AG08396 (cell line): ENCODE measurements at places on chromosomes 13 and 19.

DNA sequence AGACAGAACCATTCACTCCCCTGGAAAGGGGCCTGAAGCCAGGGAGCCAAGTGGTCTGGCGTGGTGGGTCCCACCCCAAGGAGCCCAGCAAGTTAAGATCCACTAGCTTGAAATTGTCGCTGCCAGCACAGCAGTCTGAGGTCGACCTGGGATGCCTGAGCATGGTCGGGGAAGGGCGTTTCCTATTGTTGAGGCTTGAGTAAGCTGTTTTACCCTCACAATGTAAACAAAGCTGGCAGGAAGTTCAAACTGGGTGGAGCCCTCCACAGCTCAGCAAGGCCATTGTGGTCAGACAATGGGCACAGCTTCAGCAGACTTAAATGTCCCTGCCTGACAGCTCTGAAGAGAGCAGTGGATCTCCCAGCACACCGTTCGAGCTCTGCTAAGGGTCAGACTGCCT is 195.6 kb upstream of the DACH1 start:
- no peak for DNase-seq

GRCh38 chr19:27775395-27775794 is 1437.6 kb downstream of the UQCRFS1 start:
- no peak for DNase-seq

DNA sequence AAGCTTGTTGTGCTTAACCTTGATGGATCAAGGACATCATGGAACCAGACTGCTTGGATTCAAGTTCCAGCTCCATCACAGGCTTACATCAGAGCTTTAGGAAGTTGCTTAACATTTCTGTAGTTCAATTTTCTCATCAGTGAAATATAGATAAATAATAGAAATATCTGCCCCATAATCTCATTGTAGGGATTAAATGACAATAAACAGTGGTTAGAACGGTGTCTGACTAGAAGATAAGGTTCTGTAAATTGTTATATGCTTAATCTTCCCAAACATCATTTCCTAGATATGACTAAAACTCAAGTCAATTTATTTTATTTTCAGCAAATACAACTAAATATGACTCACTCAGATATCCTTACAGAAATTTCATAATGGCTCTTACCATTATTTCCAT is 83.5 kb downstream of the SLITRK1 start:
- no peak for DNase-seq

- peak; percentile 54 for DNase-seq
Measured at GRCh38 chr19:46271481-46272197, 25.2 kb upstream of the HIF3A start.

- DNase-seq = no peak
Measured at GRCh38 chr13:66348745-66349690, 881.1 kb downstream of the PCDH9 start.

DNA sequence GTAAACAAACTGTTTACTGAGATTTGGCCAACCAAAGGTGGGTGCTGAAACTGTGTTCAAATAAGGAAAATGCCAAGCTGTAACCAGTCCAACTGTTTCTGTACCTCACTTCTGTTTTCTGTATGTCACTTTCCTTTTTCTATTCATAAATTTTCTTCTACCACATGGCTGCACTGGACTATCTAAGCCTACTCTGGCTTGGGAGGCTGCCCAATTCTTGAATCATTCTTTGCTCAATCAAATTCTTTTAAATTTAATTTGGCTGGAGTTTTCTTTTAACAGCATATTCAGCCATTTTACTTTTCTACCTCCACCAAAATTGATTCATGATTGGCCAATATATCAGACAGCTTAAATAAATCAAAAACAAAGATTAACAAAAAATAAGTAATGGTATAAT is 1575.5 kb upstream of the SPRY2 start:
- DNase-seq = no peak

DNA sequence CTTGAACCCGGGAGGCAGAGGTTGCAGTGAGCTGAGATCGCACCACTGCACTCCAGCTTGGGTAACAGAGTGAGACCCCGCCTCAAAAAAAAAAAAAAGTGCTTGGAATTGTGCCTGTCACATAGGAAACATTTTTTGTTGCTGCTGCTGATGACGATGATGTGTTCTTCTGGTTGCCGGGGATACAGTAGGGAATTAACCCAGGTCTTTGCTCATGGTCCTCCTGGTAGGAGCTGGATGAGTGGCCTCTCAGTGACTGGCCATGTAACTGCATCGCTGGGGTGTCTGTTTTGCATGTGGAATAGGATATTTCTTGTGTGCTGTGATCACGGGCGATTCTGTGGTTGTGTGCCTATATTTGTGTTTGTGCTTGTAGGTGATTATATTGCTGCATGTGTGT is 4.7 kb upstream of the CNFN start:
- DNase-seq = no peak

- DNase-seq = no peak
Measured at GRCh38 chr13:32035716-32036115, 4.1 kb downstream of the FRY start.

GRCh38 chr13:114151565-114152284 is 19.3 kb upstream of the RASA3 start:
- DNase-seq = no peak

DNA sequence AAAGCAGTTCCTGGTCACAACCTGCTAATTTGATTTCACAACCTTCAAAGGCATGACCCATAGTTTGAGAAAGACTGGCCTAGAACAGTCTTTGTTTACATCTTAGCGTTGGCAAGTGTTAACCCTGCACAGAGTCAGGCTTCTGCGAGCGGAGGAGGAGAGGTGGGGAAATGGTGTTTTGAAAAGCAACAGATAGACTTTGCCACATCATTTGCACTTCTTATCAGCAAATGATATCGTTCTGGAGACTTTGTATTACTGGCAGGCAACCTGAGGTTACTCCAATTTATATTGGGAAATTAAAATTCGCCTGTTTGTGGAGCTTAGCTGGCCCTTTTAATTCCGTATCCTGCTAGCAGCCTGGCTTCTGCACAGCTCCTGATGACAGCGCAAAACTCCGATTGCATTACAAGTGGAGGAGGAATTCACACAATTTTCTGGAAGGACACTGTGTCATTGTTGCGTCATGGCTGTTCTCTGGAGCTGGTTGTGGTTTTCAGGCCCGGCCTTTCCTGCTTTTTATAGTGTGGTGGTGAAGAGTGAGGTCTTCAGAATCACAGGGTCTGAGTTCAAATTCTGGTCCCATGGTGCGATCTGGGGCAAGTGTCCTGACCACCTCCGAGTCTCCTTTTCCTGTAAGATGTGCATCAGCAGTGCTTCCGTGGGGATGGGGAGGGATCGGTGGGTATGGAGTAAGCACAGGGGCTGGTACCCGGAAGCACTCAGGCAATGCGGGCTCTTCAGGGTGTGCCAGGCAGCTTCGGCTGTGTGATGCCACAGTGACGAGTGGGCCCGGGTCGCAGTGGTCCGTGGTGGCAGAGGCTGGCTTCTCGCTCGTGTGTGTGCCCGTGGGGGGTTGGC is 49.1 kb upstream of the EHD2 start:
- peak; percentile 92 for DNase-seq

DNA sequence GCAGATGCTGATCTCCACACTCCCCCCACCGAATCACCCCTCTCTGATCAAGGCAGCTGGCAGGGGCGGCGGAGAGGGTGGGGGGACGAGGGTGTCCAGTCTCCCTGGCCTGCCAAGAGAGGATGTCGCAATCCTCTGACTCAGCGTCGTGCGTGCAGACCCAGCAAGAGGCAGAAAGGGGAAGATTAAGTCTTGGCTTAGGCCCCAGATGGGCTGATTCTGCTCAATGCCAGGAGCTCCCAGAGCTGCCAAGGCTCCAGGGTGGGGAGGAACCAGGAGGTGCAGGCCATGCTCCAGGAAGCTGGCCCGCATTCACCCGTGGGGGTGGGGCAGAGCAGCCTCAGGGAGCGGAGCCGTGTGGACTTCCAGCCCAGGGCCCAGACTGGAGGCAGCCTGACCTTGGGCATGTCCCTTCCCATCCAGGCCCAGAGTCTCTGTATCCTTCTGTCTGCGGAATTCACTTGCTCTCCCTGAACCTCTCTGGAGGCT is 6.6 kb upstream of the BCL3 start:
- peak; percentile 94 for DNase-seq

DNA sequence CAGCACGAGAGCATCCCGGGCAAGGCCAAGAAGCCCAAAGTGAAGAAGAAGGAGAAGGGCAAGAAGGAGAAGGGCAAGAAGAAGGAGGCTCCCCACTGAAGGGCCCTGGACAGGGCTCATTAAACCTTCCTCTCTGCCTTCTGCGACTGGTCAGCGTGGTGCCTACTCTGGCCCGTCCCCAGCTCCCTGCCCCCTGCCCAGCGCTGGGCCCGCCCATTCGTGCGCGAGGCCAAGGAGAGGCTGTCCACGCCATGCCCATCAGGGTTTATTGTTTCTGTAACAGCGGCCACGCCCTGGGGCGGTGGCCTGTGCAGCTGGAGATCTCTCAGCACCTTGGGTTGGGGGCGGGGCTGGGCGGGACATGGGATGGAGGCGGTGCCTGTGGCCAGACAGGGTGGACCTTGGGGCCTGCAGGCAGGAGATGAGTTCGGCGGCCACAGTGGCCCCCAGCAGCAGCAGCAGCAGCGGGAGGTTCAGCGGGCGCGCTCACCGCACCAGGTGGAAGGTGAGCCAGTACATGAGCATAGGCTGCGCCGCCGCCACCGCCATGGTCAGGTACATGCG is 897 bp downstream of the C19orf33 start:
- no peak for DNase-seq

GRCh38 chr13:71866335-71867130 is 471 bp downstream of the DACH1 start:
- peak; percentile 26 for DNase-seq

DNA sequence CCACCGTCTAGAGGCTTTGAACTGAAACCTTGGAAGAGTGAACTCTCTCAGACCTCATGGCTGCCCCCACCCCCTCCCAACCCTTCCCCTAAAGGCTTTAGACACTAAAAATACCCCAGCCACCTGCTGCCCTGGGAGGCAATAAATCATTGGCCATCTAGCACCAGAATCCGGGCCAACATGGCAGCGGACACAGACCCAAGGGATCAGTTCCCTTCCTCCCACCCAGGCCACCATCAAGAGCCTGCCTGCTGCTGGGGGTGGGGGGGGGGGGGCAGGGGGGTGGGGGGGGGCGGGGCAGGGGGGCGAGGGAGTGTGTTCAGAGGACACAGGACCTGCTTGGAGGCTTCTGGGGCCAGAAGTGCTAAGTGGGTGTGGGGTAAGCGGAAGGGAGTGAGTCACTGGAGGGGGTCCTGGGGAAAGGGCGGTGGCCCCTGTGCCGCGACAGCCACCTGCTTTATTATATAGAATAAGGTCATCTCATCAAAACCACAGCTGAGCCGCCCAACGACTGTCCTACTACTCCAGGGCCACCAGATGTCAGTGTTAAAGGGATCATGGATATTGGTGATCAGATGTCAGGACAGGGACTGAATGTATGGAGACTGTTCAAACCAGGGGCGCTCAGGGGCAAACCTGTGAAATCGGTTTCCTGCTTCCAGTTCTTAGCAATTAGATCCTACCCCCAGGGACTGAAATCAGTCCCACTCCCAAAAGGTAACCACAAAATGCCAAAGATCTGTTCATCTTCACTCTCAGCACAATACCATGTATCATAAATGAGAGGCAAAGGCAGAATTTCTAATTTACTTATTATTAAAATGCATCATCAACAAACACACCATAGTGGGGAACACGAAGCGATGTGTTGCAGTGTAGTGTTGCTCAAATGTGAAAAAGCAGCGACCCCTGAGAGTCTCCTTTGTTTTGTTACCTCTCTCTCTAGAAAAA is 24.3 kb downstream of the ARL11 start:
- peak; percentile 40 for DNase-seq

- no peak for DNase-seq
Measured at GRCh38 chr13:72489751-72490150, 237.7 kb downstream of the MZT1 start.
